Activated T-cell treated with anti-CD3 and anti-CD28 coated beads, Interleukin-2, amount 50 U/mL, for 48 hours (primary cell): ENCODE measurements at places on chromosomes 2 and 18.

GRCh38 chr2:110858135-110858725, 125.9 kb downstream of the ACOXL start:
- DNase-seq: no peak

DNA sequence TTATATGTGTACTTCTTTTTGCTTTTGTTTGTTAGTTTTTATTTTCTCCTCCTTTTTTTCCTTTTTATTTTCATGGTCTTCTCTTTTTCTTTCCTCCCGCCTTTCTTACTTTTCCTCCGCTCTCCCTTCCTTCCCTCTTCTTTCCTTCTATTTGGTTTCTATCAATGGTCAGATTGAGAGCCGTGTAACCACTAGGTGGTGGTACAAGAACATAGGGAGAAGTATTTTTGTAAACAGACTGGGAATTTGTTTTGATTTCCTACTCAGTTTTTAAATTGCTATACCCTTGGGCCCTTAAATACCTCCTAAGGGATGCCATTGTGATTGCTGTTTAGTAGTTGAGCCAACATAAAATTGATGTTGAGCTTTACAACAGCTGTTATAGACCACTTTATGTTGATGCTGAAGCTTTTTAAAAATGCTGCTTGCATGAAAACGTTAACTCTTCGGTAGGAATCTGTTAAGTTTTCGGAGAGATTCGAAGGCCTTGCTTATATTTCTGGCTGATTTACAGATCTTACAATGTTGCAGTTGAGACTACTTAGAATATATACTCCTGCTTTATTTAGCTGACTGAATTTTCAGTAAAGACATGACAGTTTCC, 124.2 kb downstream of the UBE2E3 start:
- DNase-seq: no peak

DNA sequence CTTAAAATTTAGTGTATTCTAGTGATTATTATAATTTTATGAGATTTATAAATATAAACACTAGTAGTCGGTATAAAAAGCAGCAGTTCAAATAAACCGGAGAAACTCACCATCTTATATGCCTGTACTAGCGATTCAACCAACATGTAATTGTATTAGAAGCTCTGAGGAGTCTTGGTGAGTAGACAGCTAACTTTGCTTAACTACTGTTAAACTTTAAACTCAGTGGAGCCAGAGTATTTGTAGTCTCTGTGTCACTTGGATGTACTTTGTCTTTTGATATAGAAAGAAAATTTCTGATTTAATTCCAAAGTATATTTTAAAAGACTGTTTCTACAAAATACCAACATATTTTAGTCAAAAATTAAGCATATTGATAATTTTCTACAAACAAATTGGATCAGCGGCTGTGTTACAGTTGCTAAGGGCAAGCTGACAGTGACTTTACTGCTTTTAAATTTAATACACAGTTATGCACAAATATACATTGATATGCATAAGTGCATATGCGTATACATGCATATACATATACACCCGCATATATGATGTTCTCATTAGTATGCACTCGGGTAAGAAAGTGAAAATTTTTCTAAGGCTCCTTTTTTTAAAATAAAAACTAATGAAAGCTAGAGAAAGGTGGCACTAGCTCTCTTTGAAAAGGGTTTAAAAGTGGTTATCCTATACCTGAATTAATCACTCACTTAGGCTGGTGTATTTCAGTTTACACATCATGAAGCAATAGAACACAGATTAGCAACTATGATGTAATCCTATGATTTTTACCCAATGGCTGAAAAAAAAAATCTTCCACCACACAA, 374.5 kb downstream of the NCKAP5 start:
- DNase-seq: no peak

- DNase-seq: no peak
Measured at GRCh38 chr2:65465857-65466256, 33.5 kb upstream of the SPRED2 start.

GRCh38 chr2:211982162-211982561, 556.4 kb downstream of the ERBB4 start:
- DNase-seq: no peak

DNA sequence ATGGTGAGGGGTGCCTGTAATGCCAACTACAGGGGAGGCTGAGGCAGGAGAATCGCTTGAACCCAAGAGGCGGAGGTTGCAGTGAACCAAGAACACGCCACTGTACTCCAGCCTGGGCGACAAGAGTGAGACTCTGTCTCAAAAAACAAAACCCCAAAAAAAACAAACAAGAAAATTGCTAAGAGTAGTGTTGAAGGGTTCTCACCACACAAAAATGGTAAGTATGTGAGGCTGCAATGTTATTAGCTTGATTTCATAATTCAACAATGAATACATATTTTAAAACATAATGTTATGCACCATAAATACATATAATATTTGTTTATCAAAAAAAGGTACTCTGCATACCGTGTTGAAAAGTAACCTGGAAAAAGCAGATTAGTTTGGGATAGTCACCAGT, 45.8 kb downstream of the PSMG2 start:
- DNase-seq: no peak
